Left colon (tissue), 2 donors: ENCODE measurements at places on chromosomes 5 and 9.

GRCh38 chr9:16501141-16501540 is 369.3 kb downstream of the BNC2 start:
- no peak for DNase-seq

- DNase-seq, result no peak
These were observed 343.4 kb downstream of the DNAH5 start for GRCh38 chr5:13601112-13601511.

DNA sequence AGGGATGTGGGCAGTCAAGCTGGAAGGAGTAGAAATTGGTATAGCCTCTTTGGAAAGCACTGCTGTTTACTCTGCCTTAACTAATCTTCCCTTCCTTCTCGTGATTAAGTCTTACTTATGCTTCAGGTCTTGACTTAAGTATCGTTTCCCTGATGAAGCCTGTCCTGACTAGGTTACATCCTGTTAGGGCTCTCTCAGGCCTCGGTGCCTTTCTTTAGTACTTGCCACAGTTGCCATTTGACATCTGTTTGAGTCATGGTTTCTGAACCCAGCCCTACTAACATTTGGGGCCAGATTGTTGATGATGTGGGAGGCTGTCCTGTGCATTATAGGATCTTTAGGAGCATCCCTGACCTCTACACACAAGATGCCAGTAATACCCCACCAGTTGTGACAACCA is 94.4 kb downstream of the GAPVD1 start:
- no peak for DNase-seq

- DNase-seq, result no peak
These were observed 1.9 kb downstream of the IARS1 start for GRCh38 chr9:92291577-92291976.

DNA sequence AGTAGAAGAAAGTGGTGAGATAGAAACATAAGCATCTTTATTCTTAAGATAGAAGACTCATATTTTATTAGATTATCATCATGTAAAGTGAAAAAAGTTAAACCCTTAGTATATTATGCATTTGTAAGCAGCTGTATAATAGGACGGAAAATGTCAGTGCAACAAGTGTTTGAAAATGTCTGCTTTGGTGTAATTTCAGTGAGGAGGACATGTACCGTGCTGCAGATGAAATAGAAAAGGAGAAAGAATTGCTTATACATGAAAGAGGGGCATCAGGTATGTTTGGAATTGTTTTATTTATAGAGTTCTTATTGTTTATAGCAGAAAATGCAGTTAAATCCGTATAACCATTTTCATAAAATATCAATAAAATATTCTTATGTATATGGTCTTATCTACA is 8.9 kb downstream of the OTULIN start:
- no peak for DNase-seq

- DNase-seq, result no peak
These were observed 12.4 kb downstream of the BRD3OS start for GRCh38 chr9:134037641-134038040.

DNA sequence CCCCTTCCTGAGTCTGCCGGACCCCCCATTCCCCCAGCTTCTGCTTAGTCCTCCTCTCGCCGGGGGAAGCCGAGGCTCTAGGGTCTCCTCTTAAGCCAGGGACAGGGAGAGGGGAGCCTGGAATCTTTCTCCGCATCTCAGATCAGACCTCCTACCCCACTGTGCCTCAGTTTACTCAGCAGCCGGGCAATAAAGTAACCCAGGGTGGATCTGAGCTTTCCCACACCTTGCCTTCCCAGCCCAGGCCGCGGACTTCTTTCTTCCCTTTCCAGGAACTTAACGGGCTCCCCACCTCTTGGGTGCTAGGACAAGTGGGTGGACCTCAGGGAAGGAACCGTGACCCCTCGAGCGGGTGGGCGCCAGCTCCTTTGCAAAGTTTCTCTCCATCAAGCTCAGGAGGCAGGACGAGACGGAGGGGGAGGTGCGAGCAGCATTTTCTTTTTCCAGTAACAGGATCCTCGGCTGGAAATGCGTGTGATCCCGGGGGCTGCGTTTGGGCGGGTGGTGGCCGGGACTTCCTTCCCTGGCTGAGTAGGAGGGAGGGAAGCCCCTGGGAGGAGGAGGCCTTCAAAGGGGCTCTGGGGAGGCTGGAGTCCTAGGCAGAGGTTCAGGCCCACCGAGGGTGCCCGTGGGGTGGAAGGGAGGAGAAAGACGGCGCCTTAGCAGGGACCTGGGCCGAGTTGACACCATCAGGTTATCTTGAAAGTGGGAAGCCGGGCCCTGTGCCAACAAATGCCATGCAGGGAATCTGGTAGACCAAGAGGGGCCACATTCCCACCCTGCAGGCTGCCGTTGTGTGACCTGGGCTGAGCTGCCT is 795 bp downstream of the DAB2IP start:
- peak; percentile 58 for DNase-seq

- DNase-seq, result no peak
These were observed 56.7 kb downstream of the HSPA4 start for GRCh38 chr5:133108481-133108921.

GRCh38 chr5:134432174-134432573 is 20.5 kb upstream of the CDKN2AIPNL start:
- DNase-seq, result no peak

GRCh38 chr5:50564079-50564478 is 102.4 kb upstream of the PARP8 start:
- DNase-seq, result no peak

GRCh38 chr5:139711067-139711905 is 63.1 kb downstream of the CXXC5 start:
- DNase-seq, result no peak

- DNase-seq, result no peak
These were observed 25.1 kb downstream of the CEL start for GRCh38 chr9:133086894-133087293.

DNA sequence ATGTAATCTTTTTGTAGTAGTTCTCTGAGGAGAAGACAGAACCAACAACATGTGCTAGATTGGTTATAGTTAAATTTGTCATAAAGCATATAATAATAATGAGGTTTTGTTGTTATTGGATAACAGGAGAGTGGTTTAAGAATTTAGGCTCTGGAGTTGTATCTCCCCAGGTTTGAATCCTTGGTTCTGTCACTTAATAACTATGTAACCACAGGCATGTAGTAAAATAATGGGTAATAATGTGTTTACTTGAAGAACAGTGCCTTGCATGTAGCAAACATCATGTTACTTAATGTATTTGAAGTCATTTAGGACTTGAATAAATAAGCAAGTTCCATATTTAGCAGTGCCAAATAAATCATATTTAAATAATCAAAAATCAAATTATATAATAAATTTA is 55.8 kb downstream of the NSD1 start:
- no peak for DNase-seq

DNA sequence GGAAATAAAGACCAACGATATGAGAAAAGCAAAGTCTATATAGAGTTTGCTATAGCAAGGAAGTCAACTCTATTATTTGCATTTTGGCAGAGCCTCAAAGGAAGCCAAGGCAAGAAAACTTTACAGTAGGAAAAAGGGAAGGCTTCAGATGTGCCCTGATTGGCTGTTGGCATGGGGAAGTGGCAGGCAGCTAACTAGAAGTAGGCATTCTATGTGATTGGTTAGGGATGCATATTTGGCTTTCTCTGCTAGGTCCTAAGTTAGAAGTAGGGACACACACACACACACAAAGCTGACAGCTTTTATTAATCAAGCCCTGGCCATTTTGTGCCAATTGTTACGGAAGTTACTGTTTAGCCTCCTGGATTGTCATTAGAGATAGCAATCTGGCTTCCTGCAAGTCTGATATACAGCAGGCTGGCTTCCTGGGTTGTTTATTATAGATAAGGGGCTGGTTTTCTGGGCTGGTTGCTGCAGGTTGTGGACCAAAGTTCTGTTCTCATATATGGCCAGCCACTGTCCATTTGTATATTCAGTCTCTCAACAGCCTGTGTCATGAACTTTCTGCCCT is 308.1 kb upstream of the GRAMD2B start:
- no peak for DNase-seq

DNA sequence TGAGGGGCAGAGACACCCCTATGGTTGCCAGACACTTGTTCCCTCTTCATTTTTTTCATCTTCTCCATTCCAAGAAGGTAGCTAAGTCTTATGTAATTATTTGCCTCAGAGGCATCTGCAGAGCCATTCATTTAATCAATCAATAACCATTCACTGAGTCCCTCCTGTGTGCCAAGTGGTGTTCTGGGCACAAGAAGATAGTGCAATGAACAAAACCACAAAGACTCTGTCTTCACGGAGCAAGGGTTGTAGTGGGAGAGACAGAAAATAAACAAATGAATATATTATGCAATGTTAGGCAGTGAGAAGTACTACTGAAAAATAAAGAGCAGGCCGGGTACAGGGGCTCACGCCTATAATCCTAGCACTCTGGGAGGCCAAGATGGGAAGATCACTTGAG is 41.4 kb upstream of the CTNNA1 start:
- no peak for DNase-seq

DNA sequence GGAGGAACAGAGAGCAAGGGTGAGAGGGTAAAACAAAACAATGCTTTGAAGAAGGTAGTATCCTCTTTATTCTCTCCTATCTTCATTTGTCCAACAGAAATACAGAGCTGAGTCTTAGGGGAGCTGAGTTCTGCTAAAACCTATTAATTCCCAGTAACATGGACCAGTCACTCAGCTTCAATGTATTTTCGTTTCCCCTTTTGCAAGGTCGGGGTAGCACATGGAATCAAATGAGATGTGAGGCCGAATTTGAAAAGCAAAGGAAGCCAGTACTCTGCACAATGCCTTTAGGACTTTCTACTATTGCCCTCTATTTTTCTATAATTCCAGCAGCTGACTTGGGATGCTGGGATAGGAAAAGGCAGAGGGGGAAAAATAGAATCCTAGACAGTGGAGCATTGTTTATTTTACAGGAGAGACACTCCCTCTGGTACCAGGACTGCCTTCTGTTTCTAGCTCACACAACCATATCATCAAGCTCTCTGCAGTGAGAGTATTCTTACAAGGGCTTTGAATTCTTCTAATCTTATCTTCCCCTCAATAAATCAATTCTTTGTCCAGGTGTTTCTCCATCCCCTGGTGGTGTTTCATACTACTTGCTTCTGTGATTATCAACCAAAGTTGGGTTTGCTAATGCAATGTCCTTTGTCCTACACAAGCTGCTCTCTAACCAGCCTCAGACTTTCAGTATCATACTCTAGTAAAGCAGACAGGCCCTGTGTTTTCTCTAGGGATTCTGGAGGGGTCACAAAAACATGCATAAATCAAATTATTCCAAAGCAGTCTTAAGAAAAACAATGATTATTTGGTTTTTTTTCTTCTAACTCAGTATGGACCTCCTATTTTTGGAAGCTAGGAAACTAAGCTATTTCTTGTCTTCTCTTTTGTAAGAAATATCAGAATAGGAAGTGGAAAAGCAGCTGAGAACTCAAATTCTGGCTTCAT is 341.5 kb downstream of the OSTF1 start:
- DNase-seq, result no peak

DNA sequence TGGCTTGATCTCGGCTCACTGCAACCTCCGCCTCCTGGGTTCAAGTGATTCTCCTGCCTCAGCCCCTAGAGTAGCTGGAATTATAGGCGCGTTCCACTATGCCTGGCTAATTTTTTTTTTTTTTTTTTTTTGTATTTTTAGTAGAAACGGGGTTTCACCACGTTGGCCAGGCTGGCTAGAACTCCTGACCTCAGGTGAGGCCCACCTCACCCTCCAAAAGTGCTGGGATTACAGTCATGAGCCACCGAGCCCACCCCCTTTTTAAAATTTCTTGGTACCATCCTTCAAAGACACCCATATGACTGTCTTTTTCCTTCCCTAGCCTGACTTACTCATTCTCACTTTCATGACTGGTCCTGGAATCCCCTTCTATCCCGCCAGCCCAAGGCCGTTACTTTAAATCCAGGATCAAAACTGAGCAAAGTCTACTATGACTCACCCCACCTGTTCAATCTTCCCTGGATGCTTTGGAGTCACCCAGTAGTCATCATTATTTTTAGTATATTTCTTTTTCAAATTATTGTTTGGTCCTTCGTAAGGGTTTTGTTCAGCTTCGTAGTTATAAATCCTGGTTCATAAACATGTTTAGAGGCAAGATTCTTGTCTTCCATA is 1.2 kb upstream of the TBCA start:
- DNase-seq, result no peak

DNA sequence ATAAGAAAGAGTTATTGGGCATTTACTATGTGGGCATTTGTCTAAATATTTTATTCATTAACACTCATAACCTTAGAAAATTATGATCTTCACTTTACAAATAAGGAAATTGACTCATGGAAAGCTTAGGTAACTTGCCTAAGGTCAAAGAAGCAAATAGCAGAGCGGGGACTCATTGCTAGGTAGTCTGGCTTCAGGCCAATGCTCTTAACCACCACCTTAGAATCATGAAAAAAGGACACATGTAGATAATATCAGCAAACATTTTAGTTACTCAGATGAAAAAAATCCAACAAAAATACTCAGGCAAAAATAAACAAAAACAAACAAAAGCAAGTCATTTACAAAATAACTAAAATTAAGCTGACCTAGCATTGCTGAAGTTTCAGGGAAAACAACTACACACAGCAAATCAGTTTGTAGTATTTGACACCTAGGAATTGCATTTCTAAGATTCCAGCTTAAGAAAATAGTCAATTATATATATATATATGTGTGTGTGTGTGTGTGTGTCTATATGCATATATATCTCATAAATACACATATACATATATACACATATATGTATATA is 166.0 kb downstream of the HMHB1 start:
- no peak for DNase-seq

GRCh38 chr9:6630502-6631206 is 14.9 kb downstream of the GLDC start:
- DNase-seq, result no peak

GRCh38 chr5:68334553-68334886 is 119.0 kb downstream of the PIK3R1 start:
- no peak for DNase-seq

DNA sequence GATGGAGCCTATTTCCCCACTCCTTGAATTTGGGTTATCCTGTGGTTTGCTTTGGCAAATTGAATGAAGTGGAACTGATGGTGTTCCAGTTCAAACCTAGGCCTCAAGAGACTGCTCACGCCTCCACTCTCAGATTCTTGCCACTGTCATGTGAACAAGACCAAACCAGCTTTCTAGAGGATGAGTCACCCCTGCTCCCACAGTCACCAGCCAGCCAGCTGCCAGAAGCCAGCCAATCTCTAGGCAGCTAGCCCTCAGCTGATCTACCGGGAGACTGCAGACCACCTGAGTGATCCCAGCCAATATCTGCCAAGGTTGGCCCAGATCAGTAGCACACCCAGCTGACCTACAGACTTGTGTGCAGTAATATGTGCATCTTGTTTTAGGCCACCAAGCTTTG is 300.6 kb downstream of the TMEM38B start:
- no peak for DNase-seq

GRCh38 chr5:30866142-30866541 is 327.3 kb upstream of the CDH6 start:
- no peak for DNase-seq

DNA sequence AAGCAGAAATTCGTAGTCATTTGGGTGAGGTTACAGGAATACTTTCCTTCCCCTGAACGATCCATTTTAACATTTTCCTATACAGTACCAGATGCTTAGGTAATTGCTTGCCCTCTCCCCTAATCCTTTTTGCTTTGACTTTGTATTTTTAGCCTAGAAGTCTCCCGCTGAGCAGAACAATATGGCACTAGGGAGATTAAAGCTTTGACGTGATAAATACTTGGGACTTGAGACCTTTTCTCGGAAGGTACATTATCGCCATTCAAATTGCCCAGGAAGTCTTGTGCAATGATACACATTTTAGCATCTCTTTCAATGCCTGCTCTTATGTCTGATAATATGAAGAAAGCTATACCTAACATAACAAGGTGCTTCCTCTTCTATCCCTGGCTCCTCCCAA is 22.9 kb upstream of the SPATA31C2 start:
- no peak for DNase-seq

- DNase-seq, result no peak
These were observed 250.5 kb upstream of the PDE4D start for GRCh38 chr5:60143942-60144549.
